Forelimb muscle (tissue), 1 donor: ENCODE measurements at places on chromosomes 12 and 14.

DNA sequence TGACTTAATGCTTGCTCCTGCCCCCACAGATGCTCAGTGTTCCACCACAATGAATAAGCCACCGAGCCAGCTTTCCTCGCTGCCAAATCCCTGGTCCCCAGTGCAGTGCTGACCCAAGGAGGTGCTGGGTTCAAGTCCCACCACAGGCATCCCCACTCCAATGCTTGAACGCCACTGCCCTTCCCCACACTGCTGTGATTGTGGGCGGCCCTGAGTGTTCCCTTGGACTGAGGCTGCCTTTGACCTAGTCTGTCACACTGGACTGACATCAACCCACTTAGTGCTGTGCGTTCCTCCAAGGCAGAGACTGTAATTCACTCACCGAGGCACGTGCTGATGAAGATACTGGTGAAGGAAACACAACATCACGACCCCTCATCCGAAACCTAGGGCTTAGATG is 83.4 kb upstream of the TMCC3 start:
- no peak for DNase-seq

DNA sequence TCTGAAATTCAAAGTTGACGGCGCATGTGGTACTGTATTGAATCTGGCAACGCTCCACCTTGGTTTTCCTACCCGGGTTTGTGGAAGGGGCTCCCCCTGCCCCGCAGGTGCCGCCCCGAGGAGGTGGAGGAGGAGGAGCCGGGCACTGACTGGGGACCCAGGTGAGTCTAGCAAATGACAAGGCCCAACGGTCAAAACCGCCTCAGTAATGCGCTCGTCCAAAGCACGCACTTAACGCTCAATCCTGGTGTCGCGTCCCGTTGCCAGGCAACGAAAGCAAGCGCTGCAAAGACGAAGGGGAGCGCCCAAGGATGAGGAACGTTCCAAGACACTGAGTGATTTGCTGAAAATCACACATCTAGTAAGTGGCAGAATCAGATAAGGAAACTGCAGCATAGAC is 24.0 kb upstream of the CLEC4E start:
- no peak for DNase-seq

DNA sequence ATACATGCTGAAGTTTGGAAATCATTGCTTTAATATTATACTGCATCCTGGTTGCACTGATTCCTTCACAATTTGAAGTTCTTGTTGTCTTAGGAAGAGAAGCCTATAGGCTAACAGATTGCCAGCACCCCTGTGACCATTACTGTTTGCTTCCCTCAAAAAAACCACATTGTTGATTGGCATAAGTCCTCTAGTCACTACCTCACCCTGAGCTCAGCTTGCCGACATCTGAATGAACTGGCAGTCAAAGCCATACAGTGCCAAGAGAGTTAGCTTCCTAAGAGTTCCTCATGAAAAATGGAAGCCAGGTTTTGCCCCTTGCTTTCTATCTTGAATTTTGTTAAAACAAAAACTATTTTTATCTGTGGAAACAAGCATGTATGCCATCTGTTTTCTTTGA is 276.1 kb downstream of the SYT1 start:
- no peak for DNase-seq

- DNase-seq = no peak
Measured at GRCh38 chr12:65330331-65330730, 51.8 kb downstream of the MSRB3 start.

GRCh38 chr12:68765696-68766095 is 19.7 kb downstream of the SLC35E3 start:
- DNase-seq = no peak

- no peak for DNase-seq
Measured at GRCh38 chr12:76866151-76866567, 12.7 kb downstream of the CSRP2 start.

GRCh38 chr14:61153431-61153830 is 127.7 kb downstream of the TMEM30B start:
- DNase-seq = no peak

GRCh38 chr12:91914701-91915100 is 230.9 kb downstream of the BTG1 start:
- no peak for DNase-seq

DNA sequence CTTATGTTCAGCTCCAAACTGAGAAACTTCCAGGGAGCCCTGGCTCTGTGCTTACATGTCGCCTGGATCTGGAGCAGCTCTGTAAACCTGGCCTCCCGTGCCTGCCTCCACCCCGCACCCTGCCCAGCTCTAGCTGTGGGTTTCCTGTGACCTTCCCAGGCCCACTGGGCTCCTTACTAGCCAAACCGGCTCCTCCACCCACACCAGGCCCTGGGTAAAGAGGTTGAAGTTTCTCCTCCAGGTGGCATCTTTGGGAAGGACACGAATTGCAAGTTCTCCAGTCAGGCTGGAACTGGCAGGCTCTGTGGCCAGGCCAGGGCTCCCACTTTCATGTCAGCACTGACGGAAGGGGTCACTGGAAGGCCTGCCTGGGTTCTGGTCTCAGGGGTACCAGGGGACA is 60.9 kb upstream of the ZFP36L1 start:
- no peak for DNase-seq

DNA sequence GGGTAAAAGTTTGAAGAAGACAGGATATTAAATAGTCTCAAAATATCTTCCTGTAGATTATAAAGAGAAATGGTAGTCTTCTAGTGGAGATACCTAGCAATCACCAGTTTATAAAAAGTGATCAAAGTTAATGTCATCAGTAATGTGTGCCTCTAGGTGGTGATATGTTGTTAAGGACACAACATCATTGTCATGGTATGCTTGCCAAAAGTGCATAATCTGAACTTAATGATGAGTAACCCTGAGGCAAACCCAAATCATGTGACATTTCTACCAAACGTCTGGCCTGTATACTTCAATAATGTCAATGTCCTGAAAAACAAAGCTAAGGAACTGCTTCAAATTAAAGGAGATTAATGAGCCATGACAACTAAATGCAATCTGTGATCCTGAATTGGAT is 214.7 kb downstream of the PHLDA1 start:
- DNase-seq = no peak

DNA sequence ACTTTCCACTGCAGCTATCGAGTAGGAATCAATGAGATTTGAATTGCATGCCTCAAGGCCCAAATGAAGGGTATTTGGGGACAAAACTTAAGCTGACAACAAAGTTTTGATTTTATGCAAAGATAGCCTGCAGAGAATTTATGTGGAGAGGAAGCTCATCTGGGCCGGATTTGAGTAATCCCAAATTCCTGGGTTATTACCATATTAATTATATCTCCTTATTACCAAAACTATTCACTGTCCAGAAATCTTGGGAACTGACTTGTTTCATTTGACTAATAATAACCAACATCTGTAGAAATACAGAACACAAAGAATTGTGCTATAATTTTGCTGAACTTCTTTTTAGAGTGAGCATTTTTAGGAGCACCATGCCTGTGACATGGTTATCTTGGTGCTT is 70.4 kb downstream of the KITLG start:
- no peak for DNase-seq

- no peak for DNase-seq
Measured at GRCh38 chr12:1510056-1510812, 84.1 kb downstream of the FBXL14 start.

DNA sequence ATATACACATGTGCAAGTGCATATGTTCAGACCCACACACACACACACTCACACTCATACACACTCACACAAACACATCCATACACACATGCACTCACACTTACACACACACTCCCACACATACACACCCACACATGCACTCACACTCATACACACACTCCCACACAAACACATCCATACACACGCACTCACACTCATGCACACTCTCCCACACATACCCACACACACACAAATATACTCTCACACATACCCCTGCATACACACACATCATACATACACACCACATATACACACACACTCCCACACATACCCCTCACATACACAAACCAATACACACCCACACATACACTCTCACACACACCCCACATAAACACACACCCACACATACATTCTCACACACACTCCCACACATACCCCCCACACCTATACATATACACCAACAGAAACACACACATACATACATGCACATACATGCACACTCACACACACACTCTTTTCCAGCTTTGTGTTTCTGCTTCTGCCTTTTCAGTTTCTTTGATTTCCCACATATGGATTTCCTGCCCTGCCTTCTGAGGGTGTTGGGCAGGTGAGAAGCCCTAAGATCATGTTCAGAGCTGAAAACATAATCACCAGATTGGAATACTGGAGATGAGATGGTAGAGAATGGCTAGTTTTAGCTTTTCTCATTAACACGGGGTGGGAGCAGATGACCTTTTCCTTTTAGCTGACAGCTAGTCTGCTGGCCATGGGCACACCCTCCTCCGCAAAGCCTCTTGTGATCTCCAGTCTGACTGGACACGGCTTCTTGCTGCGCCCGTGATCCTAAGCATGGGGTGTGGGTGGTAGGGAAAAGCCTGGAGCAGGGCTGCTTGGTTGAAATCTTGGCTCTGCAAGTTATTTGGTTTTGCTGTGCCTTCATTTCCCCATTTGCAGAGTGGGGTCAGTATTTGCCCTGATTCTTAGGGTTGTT is 214.0 kb downstream of the CHST11 start:
- no peak for DNase-seq

DNA sequence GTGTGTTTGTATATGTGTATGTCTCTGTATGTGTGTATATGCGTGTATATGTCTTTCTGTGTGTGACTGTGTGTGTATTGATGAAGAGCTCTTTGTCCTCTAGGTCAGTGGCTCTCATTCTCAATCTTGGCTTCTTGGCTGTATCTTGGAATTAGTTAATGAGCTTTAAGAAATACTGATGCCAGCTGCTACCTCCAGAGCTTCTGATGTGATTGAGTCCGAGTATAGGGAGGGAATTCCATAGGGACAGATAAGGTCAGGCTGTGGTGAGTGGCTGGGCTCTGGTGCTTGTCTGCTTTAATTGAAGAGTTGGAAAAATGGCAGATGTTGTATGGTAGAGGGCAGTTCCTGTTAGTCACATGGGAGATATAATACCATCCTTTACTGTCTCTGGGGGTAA is 140.1 kb downstream of the C12orf75 start:
- no peak for DNase-seq

DNA sequence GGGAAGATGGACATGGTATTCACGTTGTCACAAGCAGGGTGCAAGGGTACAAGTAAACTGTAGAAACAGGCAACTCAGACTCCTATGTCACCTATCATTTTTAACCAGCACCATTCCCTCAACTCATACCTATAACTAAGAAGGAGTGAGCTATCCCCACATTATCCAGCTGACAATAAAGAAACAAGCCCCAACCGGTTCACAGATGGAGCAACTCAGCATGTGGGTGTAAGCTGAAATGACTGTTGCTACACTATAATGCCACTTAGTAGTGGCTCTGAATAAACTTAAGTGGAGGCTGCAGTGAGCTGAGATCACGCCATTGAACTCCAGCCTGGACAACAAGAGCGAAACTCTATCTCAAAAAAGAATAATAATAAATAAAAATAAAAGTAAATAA is 829.5 kb upstream of the MDGA2 start:
- DNase-seq = no peak

DNA sequence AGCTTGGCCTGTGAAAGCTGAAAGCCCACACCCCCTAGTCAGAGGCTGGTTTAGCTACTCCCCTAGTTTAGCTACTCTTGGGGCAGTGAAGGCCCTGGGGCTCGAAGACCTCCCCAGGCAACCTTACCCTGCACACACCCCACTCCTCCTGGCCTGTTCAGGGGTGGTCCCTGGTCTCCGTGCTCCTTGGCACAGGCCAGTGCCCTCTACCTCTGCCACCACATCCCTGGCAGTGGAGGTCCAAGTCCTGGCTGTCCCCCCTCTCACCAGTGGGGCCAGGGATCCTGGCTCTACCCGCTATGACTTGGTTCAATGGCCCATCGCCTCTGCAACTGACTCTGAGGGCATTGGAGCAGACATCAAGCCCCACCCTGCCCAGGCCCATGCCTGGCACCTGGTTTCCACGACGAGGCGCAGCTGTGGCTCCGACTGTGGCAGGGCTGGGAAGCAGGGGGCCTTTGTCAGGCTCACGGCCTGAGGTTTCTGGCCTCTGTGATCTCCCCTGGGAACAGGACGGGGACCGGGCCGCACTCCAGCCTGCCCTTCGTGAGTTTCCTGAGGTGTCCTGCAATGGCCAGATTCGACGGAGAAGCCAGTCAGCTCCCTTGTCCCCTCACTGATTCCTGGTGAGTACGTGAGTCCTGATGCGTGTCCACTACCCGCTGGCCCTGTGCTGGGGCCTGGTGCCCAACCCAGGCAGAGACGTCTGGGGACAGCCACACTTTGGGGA is 5.7 kb downstream of the TMEM121 start:
- no peak for DNase-seq

GRCh38 chr12:65083581-65083980 is 37.5 kb downstream of the WIF1 start:
- no peak for DNase-seq

DNA sequence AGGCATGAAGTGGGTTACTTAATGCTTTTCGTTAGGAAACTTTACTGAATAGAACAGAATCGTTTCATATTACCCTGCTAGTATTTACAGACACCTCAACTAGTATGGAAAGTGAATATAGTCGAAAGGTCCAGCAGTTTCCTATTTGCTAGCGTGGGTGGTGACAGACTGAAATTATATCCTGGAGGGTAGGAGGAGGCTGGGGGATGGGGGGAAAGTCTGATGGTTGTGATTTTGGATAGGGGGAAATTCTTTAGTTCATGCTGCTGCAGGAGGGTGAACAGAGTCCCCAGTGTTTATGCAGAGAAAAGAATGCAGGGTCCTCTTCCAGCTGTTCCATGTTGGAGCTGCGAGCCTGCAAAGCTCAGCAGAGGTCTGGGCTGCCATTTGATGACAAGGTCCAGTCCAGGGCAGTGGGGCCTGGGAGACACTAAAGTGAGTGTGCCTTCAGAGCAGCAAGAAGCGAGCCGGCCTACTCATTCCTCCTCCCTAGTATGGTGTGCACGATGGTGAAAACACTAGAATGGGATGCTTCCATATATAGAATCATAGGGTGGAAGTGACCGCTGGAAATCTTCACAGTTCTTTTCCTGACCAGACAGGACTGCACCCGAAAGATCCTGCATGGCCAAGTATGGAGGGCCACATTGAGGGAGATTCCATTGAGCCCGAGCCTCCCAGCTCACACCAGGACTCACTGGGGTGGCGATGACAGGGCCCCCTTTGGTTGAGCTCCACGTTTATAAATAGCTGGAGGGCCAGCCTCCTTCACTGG is 2.1 kb downstream of the SAMD4A start:
- DNase-seq = no peak

GRCh38 chr12:104524034-104524832 is 67.5 kb downstream of the CHST11 start:
- DNase-seq = no peak

GRCh38 chr12:67759829-67760228 is 111.3 kb downstream of the DYRK2 start:
- DNase-seq = no peak

DNA sequence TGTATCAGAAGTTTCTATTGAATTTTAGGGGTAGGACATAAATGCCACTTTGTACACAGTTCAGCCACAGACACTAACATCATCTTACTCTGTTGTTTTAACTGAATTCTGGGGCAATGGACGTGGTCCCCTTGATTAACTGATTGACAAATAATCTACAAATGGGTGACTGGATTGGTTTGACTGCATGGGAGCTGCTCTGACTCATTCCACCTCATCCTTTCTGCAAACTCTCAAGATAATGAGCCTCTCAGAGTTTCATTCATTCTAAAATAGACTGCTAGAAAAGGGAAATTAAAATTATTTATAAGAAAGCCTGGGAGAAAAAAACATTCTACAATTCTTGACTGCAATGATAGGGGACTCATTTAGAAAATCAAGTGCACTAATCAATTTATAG is 570.4 kb upstream of the SEL1L start:
- DNase-seq = no peak
